ENCODE measurements at places on chromosomes 7 and 10. TPM values are rescaled to one million over a fixed set of nuclear protein-coding genes. Genes with fewer than 3 reads are reported as not detected.

The ADRB1 gene
- 2.9 TPM for total RNA-seq

The MKI67 gene
- total RNA-seq = 9.3 TPM

The CTNNA3 gene
- 57.1 TPM for total RNA-seq

The KCNH2 gene
- 9.1 TPM for total RNA-seq

The NOS3 gene
- total RNA-seq = 2.4 TPM

The PDE1C gene
- 24.0 TPM for total RNA-seq

The CHRM2 gene
- total RNA-seq = 29.1 TPM

The SVOPL gene
- total RNA-seq = 1.2 TPM

The VSTM4 gene
- 40.5 TPM for total RNA-seq

The CCM2 gene
- total RNA-seq = 34.5 TPM

- DNase-seq = no peak
Observed at GRCh38 chr10:93413252-93413689, 68.9 kb downstream of the MYOF start.

DNA sequence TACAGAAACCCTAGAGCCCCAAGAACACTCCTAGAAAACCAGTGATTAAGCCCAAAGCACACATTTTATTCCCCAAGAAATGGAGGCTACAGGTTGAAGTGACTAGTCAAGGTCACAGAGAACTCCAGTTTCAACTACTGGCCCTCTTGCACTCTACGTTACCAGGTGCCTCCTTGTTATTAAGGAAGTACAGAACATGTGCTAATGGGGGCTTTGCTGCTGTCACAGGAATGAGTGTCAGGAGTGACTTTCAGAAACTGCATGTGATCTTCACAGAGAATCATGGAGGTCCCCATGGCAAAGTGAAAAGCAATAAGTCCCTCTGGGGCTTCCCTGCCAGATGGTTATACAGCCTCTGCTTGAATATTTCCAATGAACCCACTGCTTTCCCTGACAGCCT lies 19.3 kb downstream of the JAZF1 start:
- DNase-seq = no peak

- no peak for DNase-seq
Observed at GRCh38 chr7:137772748-137773147, 74.0 kb downstream of the DGKI start.

GRCh38 chr7:83872501-83872900 lies 223.6 kb upstream of the SEMA3E start:
- DNase-seq = no peak

DNA sequence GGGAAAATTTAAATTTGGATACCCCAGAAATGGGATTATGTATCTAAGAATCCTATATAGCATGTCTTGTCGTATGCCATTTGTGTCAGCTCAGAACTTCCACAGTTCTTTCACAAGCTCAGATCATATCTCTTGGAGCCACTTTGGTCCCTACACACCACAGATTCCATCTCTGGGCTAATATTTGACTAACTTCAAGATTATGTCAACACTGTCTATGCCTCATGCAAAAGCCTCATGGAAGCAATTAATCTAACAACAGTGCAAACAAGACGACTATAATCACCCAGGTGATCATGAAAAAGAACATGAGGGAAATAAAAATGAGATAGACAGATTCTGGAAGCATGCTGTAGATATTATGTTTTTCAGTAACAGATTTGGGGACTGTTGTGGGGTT lies 189.1 kb downstream of the LRRTM3 start:
- DNase-seq = no peak

DNA sequence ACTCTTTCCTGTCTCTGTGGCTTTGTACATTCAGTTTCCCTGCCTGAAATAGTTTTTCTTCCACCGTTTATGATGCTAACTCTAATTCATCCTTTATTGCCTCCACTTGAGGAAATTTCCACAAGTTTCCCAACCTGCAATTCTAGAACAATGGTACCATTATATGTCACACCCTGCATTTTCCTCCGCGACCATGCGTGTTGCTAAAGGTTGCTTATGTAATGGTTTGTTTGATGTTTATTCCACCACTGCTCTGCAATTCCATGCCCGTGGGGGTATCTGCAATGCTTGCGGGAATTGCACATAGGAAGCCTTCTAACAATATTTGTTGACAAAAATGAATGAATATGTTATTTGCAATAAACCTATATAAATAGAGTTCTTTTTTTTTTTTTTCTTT lies 69.5 kb upstream of the ST8SIA6 start:
- DNase-seq = no peak

DNA sequence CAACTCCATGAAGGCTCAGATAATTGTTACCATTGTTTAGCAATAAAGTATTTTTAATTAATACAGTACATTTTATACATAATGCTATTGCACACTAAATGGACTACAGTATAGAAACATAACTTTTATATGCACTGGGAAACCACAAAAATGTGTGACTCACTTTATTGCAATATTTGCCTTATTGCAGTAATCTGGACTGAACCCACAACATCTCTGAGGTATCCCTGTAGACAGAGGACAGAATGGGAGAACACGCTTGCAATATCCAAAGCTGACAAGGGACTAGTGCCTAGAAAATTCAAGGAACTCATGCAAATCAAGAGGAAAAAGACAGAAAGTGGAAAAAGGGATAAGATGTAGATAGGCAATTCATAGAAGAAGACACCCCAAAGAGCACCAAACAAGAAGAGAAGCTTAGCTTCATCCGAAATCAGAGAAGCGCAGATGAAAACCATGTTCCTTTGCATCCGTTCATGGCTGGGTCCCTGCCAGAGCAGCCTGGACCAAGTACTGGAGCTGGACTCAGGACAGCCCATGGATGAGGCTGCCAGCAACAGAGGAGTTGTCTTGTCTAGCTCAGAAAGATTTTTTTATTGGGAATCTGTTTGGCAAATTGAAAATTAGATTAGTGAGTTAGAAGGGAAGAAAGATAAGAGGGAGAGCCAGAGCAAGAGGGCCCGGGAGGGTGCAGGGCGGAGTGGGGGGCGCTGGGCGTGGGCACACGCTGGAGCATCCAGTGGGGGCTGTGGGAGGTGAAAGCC lies 16.0 kb upstream of the GALNTL5 start:
- no peak for DNase-seq

DNA sequence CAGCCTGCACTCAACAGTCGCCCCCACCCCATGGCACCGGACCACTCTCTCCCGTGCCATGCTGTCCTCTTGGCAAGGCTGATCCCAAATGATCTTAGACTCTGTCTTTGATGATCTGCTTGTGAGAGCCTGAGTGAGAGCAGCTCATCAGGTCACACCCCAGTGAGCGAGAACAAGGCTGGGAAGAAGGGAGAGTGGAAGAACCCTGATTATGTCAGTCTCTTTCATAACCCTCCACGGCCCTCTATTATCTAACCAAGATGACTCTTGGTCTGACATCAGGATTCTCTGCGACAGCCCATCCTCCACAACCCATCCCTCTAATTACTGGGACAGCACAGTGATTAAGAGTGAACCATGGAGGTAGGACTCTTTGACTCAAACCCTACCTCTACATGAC lies 53.1 kb upstream of the C7orf33 start:
- DNase-seq = no peak

GRCh38 chr10:18334116-18334867 lies 194.1 kb downstream of the CACNB2 start:
- no peak for DNase-seq

DNA sequence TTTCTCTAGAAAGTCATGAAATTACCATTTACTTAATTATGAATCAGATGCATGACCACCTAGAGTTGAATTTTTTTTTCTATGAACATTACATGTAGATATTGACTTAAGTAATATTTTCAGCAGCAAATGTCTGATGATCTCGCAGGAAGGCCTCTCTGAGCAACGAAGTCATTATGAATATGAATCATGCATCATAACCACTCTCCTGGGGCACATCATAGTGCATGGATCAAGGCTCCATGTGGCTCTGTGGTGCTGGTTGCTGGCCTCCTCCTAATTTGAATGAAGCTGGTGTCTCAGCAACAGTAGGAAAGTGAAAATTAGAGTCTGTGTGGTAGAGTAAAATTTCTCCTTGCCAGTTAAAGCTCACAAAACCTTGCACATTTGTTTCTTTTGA lies 121.4 kb upstream of the INHBA start:
- no peak for DNase-seq

- DNase-seq = no peak
Observed at GRCh38 chr7:118418433-118418832, 193.9 kb downstream of the ANKRD7 start.

- DNase-seq = peak; percentile 36
Observed at GRCh38 chr10:131049016-131049415, 262.5 kb downstream of the TCERG1L start.

- no peak for DNase-seq
Observed at GRCh38 chr10:47401210-47401609, 17.1 kb upstream of the ZNF488 start.

- DNase-seq = no peak
Observed at GRCh38 chr10:74558897-74559296, 267.5 kb upstream of the KAT6B start.

DNA sequence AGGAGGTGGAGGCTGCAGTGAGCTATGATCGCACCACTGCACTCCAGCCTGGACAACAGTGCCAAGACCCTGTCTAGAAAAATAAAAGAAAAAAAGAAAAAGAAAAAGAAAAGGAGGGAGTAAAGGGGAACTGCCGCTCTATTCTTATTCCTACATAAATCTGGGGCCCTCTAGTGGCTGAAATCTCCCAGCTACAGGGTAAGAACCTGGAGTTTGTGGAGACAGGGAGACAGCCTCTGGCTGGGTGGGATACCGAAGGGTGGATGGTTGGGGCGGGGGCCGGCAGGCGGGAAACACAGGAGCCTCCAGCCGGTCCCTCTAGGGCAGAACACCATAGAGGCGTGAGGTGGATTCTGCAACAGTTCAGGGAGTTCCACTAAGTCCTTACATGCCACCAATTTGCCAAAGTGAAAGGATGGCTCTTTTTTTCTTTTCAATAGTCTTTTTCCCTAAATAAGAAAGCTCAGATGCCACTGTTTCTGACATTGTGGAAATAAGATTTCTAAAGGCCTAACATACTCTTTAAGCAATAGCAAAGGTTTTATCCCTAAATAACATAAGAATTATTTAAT lies 117.3 kb downstream of the SVIL start:
- no peak for DNase-seq

DNA sequence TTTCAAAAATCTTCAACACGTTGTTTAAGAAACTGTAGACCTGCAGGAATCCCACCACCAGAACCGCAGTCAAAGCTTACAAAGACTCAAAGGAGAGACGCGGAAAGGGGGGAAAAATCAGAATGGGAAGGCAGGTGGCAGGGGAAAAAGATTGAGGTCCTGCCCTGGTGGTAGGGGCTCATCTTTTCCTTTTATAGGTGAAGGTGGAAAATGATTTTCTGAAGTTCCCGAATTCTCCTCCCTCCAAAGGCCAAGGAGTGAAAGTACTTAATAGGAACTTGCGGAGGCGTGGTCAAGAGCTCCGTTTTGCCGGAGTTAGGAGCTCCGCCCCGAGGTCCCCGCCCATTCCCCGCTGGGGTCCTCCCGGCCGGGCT lies 724 bp downstream of the BBIP1 start:
- DNase-seq = no peak

DNA sequence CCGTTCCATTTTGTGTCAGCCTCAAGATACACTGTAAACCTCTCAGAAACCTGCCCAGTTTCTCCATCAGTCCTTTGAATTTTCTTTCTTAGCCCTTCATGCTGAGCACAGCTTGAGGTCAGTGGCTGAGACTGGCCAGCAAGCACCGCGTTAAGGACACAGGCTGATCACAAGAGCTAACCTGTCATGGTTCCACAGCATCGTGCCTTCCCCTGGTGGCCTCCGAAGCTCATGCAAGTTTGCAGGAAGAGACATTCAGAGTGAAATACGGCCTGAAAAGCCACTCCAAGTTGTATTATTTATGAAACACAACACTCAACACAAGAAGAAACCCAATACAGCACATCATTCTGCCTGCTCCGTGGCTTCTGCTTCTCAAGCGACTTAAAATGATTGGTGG lies 57.0 kb upstream of the PFKP start:
- no peak for DNase-seq

- DNase-seq = no peak
Observed at GRCh38 chr10:91190876-91191583, 29.4 kb upstream of the PCGF5 start.

GRCh38 chr10:34729619-34730018 lies 85.5 kb downstream of the PARD3 start:
- DNase-seq = peak; percentile 34

- DNase-seq = no peak
Observed at GRCh38 chr7:91435381-91436059, 171.3 kb downstream of the FZD1 start.

DNA sequence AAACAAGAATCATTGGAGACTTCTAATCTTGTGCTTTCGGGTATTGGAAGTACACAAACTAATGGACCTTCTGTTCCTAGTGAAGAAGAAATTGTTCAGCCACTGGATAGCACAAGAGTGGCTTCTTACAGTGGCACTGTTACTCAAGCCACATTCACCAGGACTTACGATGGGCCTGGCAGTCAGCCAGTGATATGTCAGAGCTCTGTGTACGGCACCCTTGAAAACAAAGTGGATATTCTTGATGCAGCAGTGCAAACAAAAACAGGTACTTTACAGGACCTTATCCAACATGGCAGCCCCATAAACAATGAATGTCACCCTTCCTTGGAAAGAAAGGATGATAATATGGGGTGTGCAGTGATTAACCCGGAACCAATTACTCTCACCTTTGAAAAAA lies 61.6 kb downstream of the TASOR2 start:
- no peak for DNase-seq

DNA sequence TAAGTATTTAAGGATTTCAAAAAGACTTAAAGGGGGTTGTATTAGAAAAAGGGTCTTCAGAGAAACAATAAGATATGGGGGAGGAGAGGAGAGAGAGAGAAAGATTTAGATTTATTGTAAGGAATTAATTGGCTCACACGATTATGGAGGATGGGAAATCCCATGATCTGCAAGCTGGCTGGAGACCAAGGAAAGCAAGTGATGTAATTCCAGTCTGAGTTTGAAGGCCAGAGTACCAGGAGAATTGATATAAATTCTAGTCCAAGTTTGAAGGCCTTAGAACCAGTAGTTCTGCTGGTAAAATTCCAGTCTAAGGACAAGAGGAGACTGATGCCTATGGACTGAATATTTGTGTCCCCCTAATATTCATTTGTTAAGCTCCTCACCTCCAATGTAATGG lies 20.6 kb upstream of the SLC13A1 start:
- DNase-seq = no peak

DNA sequence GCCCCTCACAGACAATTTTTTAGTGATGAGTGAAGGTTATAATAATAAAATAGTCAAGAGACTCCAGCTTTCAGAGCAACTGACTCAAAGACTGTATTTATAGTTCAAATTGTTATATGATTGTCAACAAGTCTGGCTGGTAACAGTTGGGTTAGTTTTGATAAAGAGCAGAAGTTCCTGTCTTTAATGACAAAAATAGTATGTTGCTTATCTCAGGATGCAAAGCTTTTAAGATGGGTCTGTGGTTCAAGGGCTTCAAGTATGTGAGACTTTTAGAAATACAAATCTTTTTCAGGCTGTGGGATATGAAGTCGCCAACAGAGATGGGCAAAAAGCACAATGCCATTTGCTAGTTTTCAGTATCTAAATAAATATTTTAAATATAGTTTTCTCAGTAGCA lies 118.4 kb downstream of the ABCA13 start:
- no peak for DNase-seq

DNA sequence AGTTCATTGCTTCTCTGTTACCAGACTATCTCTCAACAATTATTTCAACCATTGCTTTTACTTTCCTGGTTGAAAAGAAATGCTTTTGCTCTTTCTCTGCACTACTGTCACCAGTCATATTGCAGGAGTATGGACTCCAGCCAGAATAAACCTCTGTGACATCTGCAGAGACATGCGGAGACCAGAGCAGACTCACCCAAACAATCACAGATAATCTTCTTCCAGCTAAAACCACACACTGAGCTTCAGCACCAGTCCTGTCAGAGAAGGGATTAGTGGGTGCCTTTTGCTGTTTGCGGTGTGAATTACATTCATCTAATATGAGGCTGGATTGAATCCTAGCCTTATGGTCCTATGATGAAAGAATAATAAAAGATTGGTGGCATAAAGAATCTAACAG lies 258.6 kb downstream of the CNTNAP2 start:
- DNase-seq = peak; percentile 69
